H54 (cell line): ENCODE measurements at places on chromosomes 3 and 15.

DNA sequence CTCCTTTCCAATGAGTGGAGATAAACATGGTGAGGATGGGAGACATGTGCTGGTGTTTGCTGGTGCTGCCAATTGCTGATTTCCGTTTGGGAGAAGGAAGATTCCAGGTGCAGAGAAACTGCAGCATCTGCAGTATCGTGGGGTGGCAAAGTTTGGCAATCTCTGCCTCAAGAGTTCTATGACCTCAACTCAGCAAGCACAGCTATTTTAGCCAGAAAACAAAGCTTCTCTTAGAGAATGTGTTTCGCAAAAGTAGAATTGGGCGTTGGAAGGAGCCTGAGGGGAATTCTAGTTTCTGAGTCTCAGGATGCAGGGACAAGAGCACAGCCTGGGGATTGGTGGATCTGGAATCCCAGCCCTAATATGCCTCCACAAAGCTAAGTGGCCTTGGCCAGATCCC lies 18.2 kb upstream of the SHC4 start:
- no peak for DNase-seq

DNA sequence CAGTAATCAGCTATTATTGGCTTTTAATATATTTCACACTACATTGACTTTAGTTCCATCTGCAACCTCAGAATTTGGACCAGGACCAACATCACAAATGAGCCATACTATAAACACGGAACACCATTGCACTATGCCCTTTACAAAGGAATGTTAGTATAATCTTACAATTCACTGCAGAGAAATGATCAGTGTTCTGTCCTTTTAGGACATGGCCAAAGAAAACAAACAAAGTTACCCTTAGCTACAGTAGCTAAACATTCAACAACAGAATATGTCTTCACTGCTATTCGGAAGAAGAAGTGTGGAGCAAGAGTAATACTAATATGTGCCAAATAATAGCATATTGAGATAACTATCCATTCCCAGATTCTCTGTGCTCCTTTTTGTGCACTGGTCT lies 90.4 kb downstream of the NAALADL2 start:
- no peak for DNase-seq

GRCh38 chr15:40275523-40275922 lies 7.3 kb downstream of the ANKRD63 start:
- no peak for DNase-seq

GRCh38 chr3:39467394-39468107 lies at the start of gene MOBP:
Gene MOBP (plus strand): TSS chr3:39467680. CDS start chr3:39502070, 34,390 bp downstream.
- no peak for DNase-seq

DNA sequence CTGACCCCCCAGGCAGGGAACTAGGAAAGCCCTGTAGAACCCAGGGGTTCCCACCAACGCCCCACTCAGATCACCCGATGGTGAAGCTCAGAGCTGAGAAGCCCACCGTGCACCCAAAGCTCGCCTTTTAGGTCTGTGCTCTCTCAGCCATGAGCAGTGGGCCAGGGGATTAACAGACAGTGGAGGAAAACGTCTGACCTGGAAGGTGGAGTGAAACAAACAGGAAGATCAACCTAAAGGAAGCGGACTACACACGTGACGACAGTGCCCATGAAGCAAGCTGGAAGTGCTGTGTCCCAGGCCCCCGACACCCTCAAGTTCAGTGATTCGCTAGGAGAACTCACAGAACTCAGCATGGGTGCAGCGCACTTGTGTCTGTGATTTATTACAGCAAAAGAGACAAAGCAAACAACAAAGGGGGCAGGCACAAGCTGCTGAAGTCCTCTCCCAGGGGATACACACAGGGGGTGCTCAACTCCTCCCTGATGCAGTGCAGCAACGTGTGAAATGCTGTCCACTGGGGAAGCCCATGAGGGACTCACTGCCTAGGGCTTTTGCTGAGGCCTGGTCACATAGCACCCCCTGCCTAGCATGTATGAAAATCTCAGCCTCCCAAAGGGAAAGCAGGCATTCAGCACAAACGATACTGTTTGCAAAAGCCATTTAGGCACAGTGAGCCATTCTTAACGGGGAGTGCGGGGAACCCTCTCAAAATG lies 43.5 kb downstream of the CFAP92 start:
- no peak for DNase-seq

- no peak for DNase-seq
Observed at GRCh38 chr3:136804813-136805212, 14.1 kb upstream of the SLC35G2 start.

- no peak for DNase-seq
Observed at GRCh38 chr3:143810166-143810952, 37.9 kb downstream of the SLC9A9 start.

- peak; percentile 73 for DNase-seq
Observed at GRCh38 chr15:84914909-84915605, 30.6 kb downstream of the SLC28A1 start.

GRCh38 chr15:64017082-64017588 lies 29.1 kb downstream of the DAPK2 start:
- DNase-seq = peak; percentile 56

- no peak for DNase-seq
Observed at GRCh38 chr3:13714251-13714916, 165.5 kb downstream of the FBLN2 start.

DNA sequence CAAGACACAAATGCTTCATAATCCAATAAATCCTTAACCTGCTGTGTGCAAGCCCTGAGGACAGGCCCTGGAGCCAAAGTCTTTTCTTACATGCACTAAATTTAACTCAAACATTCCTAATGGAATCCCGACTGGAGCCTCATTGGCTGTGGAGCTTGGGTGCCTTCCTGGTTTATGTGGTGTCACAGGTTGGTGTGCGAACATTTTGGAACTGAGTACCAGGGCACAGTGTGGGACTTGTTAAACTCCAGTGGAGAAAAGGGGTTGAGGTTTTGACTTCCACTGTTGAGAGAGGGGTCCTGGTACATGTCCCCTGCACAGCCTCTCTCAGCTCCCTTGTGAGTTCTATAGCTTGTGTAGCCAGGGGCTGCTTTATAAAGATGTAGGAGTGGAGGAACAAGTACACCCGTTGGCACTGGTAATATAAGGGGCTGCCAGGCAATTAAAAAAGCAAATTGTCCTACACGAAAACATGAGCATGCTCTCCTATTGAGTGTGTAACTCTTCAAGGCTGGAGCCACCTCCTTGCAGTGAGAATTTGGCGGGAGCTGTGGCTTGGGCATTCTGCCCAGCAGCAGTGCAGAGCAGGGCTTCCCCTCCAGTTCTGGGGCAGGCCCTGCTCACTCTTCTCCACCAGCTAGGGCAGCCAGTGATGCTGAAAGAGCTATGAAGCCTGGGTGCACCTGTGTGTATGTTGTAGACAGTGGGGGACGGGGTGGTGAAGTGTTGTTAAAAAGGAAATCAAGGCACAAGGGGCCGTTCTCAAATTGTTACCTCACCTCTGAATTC lies 218.1 kb downstream of the CLSTN2 start:
- DNase-seq = no peak

DNA sequence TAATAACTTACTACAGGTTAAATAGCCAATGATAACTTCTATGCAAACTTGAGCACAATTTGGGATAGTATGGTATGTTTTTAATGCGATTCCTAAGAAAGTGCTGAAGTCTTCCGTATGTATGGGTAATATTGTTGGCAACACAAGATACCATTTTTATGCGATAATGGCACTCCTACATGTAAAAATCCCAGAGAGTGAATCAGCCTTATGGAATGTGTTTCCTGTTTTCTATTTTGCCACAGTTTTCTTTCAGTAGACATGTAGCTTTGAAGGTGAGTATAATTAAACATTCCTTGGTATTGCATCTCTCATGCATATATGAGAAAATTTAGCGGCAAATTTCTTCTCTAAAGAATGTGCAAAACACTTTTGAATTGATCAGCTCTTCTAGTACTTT lies 396.8 kb upstream of the AZI2 start:
- DNase-seq = peak; percentile 2

DNA sequence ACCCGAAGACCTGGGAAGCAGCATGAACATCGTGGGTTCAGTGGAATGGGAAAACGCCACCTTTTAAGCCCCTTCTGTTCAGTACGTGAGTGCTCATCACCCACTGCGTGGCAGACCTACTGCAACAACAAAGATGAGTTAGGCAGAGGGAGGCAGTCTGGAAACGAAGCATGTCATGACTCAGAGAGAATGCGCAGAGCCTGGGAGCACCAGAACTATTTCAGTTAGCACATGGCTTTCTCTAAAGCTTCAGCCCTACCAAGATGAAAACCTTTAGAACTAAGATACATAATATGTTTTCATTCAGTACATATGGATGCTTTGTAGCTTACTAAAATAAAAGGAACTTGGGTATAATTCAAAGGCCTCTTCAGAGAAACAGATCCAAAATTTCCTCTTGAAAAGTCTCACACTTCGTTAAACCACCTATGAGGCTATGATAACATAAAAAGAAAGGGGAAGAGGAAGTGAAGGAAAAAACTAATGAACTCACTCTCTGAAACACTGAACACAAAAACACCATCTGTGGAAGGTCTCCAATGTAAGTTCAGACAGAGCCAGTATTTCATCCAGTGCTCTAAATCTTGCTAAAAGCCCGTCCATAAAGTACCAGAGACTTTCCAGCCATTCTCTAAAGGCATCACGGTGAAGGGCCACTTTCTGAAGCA lies 140.1 kb downstream of the OCA2 start:
- no peak for DNase-seq

GRCh38 chr15:80578871-80579270 lies 116.2 kb upstream of the ABHD17C start:
- no peak for DNase-seq

DNA sequence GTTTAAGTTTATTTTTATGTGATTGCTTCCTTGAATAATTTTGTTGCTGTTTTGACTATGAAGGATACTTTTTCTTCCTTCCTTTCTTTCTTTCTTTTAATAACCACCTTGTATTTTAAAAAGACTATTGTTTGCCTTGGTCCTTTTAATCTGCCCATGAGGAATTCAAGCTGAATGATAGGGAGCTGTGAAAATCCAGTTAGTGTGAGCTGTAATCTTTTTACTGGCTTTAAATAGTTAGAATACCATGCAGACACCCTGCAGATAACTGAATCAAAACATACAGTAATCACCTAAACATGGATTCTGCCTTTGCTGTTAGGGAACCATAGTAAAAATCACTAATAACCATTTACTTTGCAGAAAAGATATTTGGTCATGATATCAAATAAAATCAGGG lies 110.7 kb downstream of the RSRC1 start:
- no peak for DNase-seq

- no peak for DNase-seq
Observed at GRCh38 chr3:8619548-8619947, 25.1 kb downstream of the SSUH2 start.

DNA sequence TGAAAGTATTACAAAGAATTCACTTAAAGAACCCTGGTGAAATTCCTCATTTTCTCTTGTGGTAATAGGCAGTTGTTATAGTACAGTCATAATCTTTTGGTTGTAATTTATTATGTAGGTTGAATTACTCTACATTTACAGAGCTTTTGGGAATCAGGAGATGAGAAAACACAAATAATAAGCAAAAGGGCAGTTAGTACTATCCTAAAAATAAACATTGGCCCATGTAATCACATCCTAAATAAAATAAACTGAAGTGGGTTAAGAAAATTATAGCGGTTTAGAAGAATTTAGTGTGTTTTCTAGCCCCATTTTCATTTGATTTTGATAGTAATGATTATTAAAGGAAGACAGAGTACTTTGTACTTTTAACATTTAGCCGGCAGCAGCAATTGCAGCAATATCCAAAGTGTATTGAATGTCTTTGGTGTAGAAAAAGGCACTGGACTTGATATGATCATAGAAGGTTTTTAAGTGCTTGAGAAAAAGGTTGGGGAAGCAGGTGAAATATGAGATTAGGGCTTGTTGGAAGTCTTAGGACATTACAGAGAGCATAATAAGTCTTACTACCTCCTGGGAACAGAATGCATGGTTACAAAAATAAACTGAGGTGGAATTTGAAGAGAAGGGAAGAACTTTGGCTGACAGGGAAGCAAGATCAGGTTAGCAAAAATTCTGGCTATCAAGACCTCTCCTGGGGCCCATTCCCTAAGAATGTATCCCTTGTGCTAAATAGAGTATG lies 79.9 kb downstream of the MBNL1 start:
- DNase-seq = no peak

DNA sequence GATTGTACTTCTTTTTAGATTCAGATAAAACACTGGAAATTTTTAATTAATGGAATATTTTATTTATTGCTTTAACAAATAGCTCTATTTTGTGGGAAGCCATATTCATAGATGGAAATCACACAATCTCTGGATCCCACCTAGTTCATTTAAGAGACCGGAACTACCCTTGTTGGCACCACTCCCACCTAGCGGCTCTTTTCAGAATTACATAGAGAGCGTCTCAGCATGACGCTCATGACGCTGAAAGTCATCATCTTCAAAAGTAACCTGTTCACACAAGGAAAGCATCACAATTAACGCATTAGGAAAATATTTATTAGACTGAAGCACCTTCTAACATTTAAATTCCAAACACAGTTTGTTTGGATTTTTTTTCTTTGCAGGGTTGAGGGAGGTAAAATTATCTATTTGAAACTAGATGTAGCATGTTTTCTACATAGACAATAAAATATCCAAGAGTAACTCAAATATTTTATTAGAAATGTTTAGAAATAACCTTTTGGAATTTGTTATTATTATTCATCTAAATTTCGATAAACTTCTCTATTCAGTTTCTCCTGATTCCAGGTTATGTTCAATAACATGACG lies 214.9 kb upstream of the ARRDC4 start:
- DNase-seq = no peak

- no peak for DNase-seq
Observed at GRCh38 chr3:197026481-197026866, 3.1 kb downstream of the MELTF start.

GRCh38 chr3:139110072-139110830 lies 65.6 kb upstream of the PRR23C start:
- no peak for DNase-seq

- DNase-seq = no peak
Observed at GRCh38 chr3:114351123-114351821, 57.4 kb downstream of the TIGIT start.

DNA sequence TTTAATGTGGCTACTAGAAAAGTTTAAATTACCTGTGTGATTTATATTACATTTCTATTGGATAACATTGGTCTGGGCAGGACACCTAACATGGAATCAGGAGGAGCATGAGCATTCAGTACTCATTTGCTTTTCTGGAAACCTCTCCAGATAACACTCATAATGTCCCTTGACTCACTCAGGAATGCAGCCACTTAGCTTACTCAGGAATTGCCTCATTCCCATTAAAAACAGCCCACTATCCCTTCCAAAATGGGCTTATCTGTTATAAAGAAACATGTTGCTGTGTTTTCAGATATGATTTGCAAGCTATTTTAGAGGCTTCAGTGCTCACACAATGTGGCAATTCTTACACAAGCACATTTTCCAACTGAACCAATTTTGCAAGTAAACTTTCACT lies 17.1 kb downstream of the GBE1 start:
- no peak for DNase-seq

GRCh38 chr3:50238549-50239026 lies 2.6 kb downstream of the GNAI2 start:
- DNase-seq = peak; percentile 63

DNA sequence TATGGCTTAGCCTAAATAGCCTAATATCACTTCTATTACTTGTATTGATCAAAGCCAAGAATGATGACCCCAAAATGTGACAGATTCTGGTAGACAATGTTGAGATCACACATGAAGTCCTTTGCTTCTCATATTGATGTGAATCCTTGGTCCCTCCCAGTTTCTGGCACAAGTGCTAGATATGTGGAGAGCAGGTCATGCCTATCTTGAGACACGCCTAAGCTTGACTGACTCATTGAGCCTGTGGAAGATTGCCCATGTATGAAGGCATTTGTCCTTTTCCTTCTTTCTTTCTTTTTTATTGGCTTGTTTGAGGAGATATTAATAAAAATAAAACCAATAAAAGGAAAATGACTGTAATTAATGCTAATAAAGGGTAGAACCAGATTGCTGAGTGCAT lies 54.0 kb upstream of the TMEM108 start:
- DNase-seq = no peak

GRCh38 chr3:51953445-51953844 lies 1.7 kb upstream of the GPR62 start:
- peak; percentile 70 for DNase-seq
